ENCODE measurements at places on chromosomes 3 and 15.

- DNase-seq: no peak
Measured at GRCh38 chr3:4107430-4107829, 195.7 kb upstream of the SETMAR start.

GRCh38 chr3:67635806-67636205 is 18.6 kb downstream of the SUCLG2 start:
- no peak for DNase-seq

DNA sequence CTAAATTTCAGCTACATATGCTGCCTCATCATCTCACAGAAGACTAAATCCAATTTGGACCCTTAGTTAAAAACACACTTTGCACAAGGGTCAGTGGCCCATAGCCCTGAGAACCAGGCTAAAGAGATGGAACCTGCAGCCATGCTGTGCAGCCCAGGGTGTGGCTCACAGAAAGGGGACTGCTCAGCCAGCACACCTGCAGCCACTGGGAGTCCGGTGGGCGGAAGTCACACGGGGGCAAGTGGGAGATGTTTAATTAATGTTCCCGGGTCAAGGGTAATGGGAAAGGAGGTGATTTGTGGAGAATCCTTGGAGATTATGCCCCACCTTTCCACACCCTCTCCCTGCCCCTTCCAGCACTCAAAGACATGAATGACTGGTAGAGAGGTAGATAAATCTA is 467.4 kb downstream of the EPHB1 start:
- DNase-seq: no peak

- DNase-seq: no peak
Measured at GRCh38 chr3:100556673-100557310, 52.6 kb upstream of the ADGRG7 start.

DNA sequence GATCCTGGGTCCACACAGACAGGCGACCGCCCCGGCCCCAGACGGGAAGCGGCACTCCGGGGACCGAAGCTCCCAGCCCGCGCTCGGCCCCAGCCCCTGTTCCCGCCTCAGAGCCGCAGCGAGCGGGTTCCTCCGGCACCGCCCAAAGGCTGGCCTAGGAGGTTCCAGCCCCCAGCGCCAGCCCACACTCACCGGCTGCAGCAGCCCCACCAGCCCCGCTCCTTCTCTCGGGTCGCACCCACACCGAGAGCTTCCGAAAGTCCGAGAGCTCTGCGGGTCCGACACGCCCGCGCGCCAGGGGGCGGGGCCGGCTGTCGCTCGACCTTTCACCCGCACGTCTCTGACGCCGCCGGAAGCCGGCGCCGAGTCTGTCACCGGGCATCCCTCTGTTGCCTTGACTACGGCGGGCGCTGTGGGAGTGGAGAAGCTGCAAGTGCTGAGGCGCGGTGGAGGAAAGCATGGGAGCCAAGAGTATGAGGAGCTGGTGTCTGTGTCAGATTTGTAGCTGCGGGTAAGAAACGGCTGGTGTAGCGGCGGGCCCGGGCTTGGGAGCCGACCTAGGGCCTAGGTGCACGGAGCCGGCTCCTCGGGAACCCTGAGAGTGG is at the start of the genes EFL1 and SAXO2:
Gene EFL1, minus strand, starts transcription at position 313 of the 605 bp plus-strand sequence. CDS start 956 bp downstream, outside the sequence.
Gene SAXO2, plus strand, starts transcription at position 397 of the 605 bp plus-strand sequence. Its CDS starts 62 bp downstream, at position 459.
- peak; percentile 66 for DNase-seq

GRCh38 chr3:85068911-85069310 is 110.1 kb downstream of the CADM2 start:
- DNase-seq: no peak

GRCh38 chr3:141507392-141508066 is 20.7 kb downstream of the RASA2 start:
- no peak for DNase-seq

- no peak for DNase-seq
Measured at GRCh38 chr15:31590609-31591008, 264.0 kb downstream of the KLF13 start.

GRCh38 chr15:77053709-77054108 is 17.2 kb downstream of the TSPAN3 start:
- DNase-seq: no peak

DNA sequence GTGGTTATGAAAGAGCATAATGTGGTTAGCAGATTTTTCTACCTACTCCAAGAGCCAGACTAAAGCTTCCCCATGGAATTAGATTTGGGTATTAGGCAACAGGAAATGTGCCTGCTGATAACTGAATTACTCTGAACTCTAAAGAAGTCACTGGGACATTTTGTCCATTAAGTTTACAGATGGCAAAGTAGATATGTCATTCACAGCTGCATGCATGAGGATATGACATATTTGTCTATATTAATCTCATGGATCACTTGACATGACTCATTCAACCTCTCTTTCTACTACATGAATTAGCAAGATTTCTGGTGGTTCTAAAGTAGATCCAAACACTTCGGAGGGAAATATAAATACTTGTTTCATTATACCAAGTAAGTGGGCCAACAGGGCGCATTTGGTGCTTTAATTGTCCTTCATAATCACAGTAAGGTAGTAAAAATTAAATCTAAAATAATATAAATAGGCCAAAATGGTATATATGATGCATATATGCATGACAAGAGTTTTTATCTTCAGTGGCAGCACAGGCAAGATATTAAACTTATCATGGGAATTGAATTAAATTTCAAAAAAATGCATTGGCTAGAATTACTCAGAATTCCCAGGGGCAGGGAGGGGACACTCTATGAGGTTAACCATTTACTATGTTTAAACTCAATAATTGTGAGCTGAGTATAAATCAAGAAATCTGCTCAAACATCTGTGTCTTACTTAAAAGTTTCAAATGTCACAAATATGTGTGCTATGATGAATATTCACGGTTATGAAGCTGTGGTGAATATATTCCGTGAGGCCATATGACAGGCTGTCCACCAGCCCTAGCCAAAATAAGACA is 365.3 kb upstream of the KCNMB2 start:
- DNase-seq: no peak

DNA sequence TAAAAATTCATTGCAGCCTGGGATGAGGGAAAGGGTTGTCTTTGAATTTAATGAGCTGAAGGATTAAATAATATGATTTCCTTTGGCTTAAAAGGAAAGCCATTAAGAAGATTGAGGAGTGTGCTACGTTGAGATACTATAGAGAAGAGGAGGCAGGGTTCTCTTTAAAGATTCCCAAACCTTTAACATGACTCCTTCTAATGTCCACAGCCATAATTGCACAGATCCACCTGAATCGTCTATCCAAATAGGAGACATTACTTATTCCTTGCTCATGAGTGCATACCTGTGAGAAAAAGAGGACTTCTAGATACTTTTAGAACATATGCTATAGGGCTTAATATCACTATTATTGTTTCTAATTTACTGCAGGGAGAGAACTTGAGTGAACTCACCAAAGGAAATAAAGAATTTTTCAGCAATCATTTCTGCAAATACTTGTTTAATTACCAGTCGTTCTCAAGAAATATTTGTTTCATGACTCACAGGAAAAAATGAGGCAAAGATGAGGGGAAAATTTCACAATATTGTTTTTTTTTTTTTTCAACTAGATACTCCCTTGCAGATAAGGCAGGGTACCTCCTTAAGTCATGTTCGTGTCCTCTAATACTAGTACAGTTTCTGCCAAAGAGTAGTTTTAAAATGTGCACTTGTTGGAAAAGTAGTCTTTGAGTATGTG is 8.9 kb upstream of the SUCNR1 start:
- DNase-seq: no peak

DNA sequence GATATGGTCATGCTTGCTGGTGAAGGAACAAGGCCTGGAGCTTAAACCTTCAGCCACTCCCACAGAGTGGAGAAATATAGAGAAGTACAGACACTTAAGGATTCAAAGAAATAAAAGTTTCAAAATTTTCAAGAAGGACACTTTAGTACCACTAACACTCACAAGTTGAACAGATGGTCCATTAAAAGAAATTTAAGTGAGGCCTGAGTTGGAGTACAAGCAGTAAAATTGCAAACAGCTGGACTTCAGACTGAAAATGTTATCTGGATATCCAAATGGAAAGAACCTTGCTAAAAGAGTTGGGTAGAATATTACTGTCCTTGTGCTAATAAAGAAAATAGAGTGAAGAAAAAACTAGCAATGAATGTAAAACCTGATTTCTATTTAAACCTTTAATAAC is 397.1 kb upstream of the KCNMB2 start:
- no peak for DNase-seq

DNA sequence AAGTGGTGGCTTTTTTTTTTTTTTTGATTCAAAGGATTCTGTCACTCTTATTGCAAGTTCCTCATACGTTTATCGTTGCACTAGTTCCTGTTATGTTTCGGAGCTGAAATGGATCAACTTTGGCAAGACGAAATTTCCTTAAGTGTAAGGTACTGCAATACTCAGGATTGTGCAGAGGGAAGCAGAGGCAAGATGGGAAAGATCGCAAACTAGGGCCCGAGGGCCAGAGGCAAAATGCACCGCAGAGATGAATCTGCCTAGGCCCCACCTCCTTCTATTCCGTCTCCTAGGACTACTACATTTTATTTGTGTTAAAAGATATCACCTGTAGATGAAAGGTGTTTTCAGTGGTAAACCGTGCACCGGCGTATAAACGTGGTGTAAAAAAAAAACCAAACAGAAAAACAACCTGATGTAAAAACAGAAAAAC is 331 bp downstream of the RNU6-1 start:
- DNase-seq: no peak

- no peak for DNase-seq
Measured at GRCh38 chr3:71684046-71684756, 41.0 kb downstream of the EIF4E3 start.

GRCh38 chr3:65713016-65713415 is 325.7 kb downstream of the MAGI1 start:
- DNase-seq: no peak

DNA sequence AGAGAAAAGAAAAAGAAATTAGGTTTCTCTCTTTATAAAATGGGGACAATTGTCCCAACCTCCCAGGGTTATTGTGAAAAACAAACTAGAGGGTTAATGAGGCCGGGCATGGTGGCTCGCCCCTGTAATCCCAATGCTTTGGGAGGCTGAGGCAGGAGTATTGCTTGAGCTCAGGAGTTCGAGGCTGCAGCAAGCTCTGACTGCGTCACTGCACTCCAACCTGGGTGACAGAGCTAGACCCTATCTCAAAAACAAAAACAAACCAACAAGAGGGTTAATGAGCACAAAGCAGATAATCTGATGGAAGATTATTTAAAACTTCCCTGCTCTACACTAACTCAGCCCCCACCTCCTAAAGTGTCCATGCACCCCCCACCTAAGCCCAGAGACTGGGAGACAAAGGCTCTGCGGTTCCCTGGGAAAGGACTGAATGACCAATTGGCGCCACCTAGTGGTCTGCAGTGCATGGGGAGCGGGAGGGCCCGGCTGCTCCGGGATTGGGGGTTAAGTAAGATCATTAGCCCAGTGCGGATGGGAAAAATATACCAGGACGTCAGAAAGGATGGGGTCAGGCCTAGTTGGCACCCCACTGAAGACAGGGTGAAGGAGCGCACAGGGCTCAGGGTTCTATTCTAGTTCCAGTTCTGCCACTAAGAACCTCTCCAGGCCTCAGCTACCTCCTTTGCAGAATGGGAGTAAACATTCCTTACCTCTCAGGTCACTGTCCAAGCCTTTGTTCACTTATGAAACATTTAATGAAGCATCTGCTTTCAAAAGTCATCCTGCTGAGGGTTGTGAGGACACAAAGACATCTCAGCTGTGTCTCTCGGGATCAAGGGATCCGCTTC is 15.6 kb downstream of the PIF1 start:
- peak; percentile 59 for DNase-seq

GRCh38 chr3:106533093-106533787 is 664.4 kb upstream of the CBLB start:
- DNase-seq: no peak

DNA sequence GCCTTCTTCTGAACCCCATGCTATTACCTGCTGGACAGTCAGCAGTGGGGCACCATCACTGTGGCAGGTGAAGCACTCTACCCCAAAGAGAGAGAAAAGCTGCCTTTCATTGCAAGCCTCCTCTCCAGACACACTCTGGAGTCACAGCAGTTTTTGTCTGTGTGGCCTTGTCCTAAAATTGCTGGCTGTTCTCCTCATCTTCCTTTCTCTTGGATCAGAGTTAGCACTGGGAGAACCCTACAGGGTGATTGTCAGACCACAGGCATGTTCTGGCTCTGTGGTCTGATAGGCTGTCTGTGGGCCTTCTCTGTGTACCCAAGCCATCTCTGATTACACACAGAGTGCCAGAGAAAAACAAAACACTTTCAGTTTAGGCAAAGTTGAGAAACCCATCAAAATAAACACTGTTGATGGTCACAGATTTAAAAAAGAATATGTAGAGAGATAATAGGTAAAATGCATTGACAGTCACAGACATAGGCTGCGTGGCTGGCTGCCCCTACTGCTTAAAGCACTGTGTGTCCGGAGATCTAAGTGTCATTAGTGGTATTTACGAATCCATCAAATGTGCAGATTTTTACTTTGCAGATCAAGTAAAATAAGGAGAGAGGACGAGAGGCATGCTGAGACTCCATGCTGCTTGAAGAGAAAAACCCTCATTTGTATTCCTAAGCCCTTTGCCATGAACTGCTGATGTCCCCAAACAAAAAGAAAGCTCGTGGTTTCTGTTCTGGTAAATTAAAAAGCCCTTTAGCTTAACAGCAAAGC is 689.9 kb downstream of the TUSC7 start:
- DNase-seq: no peak

- DNase-seq: no peak
Measured at GRCh38 chr3:66335671-66336070, 114.9 kb downstream of the SLC25A26 start.

DNA sequence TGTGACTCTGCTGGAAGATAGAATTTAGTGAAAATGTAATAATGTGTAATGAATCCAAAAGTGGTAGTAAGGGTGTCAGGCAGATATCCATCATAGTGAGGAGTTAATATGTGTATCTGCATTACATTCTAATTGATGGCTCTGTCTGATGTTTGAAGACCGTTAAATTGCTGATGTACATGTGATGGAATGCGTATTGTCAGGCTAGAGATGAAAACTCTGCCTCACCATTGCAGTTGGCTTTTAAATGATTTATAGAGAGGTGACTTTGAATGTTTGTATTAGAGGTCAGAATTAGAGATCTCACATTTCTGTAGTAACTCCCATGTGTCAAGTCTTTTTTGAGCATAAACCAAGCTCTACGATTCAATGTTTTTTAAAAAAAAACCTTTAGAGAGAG is 234.6 kb downstream of the NAALADL2 start:
- no peak for DNase-seq

GRCh38 chr15:29377161-29377560 is 107.5 kb upstream of the NSMCE3 start:
- no peak for DNase-seq

- no peak for DNase-seq
Measured at GRCh38 chr3:53150247-53151085, 10.5 kb upstream of the PRKCD start.

GRCh38 chr3:18113417-18113816 is 311.7 kb downstream of the SATB1 start:
- no peak for DNase-seq

GRCh38 chr3:194541483-194541882 is 54.7 kb upstream of the ATP13A3 start:
- DNase-seq: no peak

Measured in activated CD8-positive, alpha-beta memory T cell treated with anti-CD3 and anti-CD28 coated beads for 1 hour (primary cell).